ENCODE measurements at places on chromosomes 12 and 14.
A peak's percentile ranks its signal among the peaks of the same experiment; 100 is the strongest.

- DNase-seq: no peak
Observed at GRCh38 chr12:24436667-24437066, 487.2 kb upstream of the SOX5 start.

DNA sequence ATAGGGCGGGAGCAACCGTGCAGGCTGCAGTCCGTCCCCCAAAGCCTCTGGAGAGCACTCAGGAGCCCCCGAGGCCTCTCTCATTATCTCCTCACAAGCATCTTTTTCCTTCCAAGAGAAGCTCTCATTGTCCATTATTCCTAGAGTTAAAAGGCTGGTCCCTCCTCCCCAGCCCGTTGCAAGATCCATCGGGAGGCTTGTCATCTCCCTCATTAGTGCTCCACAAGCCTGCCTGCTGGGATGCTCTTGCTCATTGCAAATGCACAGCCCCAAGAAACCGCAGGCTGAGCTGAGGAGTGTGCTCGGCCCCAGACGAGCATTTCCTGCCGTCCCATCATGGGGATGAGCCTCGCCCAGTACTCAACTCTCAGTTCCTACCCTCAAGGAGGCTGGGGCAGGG is 23.3 kb downstream of the NUAK1 start:
- no peak for DNase-seq

GRCh38 chr12:90410962-90411361 is 544.0 kb downstream of the CCER1 start:
- no peak for DNase-seq

DNA sequence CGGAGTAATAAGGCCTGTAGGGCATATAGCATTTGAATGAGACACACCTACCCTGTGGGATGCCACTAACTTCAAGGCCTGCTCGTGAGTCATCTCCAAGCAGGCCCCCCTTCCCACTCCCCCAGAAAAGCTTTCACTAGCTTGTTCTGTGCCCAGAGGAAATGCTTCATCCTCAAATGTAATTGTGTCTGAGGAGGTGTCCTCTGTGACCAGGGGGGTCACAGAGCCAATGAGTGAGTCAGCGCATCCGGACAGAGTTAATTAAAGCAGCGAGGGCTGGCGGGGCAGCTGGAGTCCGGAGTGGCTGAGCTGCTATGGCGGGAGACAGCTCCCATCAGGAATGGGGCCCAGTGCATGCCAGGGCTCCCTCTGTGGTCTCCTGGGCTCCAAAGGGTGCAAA is 27.0 kb upstream of the ESRRB start:
- DNase-seq: no peak

- DNase-seq: peak; percentile 25
Observed at GRCh38 chr14:100654814-100655740, 67.9 kb upstream of the BEGAIN start.

GRCh38 chr12:2292560-2292959 is 239.8 kb downstream of the CACNA1C start:
- DNase-seq: no peak

DNA sequence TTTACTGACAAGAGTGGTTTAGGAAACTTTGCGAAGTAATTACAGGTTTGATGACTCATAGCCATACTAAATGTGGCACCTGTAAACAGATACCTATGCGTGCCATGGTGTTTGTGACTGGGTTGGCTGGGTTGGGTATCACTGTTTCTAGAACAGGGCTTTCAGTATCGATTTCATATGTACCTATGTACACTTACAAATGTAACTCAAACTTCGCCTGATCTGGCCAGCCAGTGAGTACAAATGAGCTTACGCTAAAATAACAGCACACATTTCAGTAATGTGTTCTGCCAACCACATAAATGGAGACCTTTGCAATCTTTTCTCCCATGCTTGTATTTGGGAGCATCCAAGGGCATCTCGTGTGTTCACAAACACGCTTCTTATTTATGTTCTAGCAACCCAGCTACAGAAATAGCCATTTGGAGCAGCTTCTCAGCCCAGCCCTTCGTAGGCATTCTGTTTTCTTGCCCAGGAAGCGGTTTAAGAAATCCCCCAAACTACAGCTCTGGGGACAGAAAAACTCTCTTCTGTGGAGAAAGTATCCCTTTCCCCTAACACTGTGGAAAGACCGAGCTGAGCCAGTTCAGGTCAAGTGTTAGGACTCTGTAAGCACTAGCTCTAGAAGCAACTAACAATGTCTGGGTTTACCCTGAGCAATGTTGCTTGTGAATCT is 42.3 kb upstream of the MDM1 start:
- peak; percentile 20 for DNase-seq

- no peak for DNase-seq
Observed at GRCh38 chr12:108571609-108572165, 9.3 kb downstream of the ISCU start.

DNA sequence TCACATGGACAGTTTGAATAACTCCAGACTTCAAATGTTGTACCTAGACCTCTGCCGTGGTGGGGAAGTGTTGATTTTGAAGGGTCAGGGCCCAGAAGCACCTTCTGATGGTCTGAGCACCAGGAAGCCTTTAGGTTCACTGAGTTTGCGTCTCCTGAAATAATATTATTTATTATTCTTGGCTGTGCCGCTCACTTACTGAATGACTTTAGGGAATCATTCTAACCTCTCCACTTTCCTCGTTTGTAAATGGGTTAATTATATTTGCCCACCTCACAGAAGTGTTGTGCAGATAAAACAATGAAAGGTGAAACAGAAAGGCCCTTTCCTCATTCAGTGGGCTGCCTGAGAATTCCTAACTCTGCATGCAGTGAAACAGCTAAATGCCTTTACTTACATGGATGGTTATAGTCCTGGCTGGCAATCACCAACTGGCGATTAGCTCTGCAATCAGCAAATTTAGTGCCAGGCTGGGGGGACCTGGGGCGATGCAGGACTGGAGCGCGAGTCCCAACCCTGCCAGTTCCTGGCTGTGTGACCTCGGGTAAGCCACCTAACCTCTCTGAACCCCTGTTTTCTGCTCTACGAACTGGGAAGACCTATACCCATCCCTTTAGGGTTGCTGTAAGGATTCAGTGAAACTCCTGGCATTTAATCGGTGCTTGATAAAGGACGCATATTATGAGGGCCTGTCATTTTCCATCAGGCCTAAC is 57.5 kb downstream of the MAP1LC3B2 start:
- DNase-seq: no peak

- no peak for DNase-seq
Observed at GRCh38 chr12:112097641-112098040, 10.9 kb downstream of the NAA25 start.

GRCh38 chr14:99779751-99780150 is 13.5 kb upstream of the EML1 start:
- DNase-seq: no peak

GRCh38 chr12:133105620-133106019 is 24.5 kb downstream of the ZNF891 start:
- no peak for DNase-seq

GRCh38 chr12:57261428-57261865 is 10.5 kb upstream of the STAC3 start:
- no peak for DNase-seq

- DNase-seq: no peak
Observed at GRCh38 chr12:51322452-51322851, 1.5 kb downstream of the BIN2 start.

DNA sequence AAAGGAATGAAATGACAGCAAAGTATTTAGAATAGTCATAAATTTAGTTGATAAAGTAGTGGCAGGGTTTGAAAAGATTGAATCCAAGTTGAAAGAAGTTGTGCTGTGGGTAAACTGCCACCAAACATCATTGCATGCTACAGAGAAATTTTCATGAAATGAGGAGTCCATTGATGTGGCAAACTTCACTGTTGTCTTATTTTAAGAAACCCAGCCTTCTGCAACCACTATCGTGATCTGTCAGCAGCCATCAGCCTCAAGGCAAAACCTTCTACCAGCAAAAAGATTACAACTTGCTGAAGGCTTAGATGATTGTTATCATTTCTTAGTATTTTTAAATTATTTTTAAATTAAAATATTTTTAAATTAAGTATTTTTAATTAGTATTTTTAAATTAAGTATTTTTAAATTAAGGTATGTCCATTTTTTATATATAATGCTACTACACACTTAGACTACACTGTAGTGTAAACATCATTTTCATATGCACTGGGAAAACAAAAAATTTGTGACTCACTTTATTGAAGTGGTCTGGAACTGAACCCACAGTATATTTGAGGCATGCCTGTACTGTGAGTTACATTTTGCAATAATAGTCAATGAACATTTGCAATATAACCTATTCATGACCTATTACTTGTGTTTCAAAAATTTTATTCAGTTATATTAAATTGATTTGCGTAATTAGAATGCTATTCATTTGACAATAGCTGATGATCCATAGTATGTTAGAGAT is 67.2 kb upstream of the SYT1 start:
- no peak for DNase-seq

GRCh38 chr14:100587086-100587762 is at the start of gene BEGAIN:
Gene BEGAIN, minus strand, starts transcription at chr14:100587417. Its CDS starts 127 bp downstream, at chr14:100587290.
- DNase-seq: no peak

GRCh38 chr14:80419345-80419744 is 208.0 kb upstream of the DIO2 start:
- no peak for DNase-seq

DNA sequence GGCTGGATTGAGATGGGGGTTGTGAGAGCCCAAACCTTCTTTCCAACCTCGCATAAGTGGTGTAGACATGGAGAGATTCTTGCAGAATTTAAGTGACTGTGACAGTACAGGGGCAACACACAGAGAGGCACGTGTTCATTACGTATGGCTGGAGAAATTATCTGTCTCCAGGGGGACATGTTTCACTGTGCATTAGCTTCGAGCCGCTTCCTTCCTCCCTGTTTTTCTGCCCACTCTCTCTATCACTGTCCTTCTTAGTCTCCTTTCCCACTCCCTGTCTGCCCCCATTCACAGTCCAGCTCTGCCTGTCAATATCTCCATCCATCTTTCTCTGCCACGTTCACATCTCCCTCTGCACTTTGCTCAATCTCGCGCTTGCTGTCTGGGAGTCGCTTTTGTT is 11.5 kb upstream of the C14orf93 start:
- DNase-seq: no peak

DNA sequence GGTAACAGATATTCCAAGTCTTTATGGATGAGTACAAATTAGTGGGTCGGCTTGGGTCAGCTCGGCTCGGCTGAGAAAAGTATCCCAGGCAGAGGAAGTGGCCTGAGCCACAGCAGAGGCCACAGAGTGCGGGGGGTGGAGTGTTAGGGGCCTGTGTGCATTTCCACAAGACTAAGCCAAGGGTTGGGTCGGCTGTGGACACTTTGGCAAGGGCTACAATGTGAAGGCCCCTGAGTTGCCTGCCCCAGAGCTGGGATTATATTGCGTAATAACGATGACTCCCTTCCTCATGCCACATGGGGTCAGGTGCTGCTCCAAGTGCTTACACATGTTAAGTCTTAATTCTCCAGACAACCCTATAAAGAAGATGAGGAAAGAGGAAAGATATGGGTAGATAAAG is 11.4 kb downstream of the EVL start:
- DNase-seq: no peak

- DNase-seq: no peak
Observed at GRCh38 chr14:68919129-68919927, 59.8 kb downstream of the ACTN1 start.

DNA sequence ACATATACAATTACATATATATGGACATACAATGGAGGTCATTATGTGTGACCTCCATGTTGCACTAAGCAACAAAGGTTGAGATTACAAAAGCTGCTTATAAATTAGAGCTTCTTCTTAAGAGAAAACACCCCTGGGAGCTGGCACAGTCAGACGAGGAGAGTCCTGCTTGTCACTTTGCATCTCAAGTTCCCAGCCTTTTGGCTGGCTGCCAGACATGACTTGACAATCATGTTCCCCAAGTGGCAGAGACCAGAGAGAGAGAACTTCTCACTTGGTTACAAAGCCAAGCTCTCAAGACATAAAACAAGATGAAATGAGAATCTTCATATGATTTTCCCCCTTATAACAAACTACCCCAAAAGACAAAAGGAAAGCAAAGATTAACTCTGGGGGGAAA is 8.5 kb upstream of the SYNJ2BP start:
- DNase-seq: no peak

GRCh38 chr12:59936534-59936933 is 340.7 kb downstream of the SLC16A7 start:
- DNase-seq: no peak

DNA sequence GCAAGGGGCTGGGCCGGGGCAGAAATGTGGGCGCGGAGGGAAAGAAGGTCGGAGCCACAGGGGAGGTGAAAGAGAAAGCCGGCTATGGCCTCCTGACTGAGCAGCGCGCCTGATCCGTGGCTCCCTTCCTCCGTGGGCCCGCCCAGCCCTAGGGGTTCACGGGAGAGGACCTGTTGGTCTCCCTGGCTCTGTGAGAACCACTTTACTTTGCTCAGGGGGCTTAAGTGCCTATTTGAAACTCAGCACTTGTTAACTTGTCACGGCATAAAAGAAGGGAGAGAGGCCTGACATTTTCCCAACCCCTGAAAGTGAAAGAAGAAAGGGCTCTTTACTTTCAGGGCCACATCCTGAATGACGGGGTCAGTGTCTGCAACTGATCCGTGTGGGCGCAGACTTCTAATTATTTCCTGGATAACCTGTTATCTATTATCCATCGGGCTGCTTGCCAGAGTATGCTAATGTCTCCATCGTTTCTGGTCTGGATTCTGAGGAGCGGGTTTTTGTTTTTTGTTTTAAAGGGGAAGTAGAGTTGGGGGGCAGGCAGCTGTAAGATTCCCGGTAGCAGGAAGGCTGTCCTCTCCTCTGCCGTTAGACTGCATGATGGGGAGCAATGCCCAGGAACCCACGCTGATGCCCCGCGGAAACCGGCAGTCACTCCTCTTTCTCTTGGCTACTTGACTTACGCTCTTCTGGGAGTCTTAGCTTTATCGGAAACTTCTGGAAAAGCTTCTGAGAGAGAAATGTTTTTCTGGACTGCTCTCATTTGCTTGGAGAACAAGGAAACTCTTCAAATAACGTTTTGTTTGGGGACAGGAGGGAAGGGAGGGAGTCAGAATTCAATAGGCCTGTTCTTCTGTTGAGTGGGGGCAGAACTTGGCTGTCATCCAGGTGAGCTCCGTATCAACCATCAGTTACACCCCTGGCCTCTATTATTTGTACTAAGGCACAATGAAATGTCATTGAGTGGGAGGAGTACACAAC is 127.7 kb upstream of the MAX start:
- no peak for DNase-seq

- DNase-seq: no peak
Observed at GRCh38 chr12:27498761-27499160, 25.2 kb upstream of the PPFIBP1 start.

GRCh38 chr14:75515629-75515996 is 6.7 kb upstream of the BATF start:
- DNase-seq: no peak
